ENCODE measurements at places on chromosomes 4 and X.

DNA sequence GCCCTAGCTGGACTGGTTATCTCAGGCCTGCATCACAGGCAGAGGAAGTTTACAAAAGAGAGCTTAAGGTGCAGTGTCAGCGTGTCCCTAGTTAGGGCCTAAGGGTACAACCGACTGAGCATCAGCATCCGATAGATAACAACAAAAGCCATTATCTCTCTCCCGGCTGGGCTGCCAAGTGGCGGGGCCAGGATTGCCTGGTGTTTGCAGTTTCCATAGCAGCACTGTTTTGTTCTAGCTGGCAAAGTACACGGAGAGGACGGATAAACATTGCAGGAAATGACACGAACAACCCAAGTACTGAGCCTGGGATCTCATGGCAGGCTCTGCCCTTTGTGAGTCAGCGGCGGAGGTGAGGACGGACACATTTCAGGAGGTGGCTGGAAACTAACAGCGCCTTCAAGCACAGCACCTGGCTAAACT lies 104.7 kb upstream of the NOCT start:
- DNase-seq: no peak

DNA sequence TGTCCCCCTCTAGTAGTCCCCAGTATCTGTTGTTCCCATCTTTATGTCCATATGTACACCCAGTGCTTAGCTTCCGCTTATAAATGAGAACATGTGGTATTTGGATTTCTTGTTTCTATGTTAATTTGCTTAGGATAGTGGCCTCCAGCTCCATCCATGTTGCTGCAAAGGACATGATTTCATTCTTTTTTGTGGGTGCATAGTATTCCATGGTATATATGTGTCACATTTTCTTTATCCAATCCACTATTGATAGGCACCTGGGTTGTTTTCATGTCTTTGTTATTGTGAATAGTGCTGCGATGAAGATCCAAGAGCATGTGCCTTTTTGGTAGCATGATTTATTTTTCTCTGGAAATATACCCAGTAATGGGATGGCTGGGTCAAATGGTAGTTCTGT lies 6.3 kb downstream of the RAP1GDS1 start:
- DNase-seq: no peak

- DNase-seq: no peak
Measured at GRCh38 chr4:59571805-59572430, 1628.2 kb upstream of the ADGRL3 start.

- no peak for DNase-seq
Measured at GRCh38 chrX:86044216-86044615, 3.1 kb downstream of the CHM start.

DNA sequence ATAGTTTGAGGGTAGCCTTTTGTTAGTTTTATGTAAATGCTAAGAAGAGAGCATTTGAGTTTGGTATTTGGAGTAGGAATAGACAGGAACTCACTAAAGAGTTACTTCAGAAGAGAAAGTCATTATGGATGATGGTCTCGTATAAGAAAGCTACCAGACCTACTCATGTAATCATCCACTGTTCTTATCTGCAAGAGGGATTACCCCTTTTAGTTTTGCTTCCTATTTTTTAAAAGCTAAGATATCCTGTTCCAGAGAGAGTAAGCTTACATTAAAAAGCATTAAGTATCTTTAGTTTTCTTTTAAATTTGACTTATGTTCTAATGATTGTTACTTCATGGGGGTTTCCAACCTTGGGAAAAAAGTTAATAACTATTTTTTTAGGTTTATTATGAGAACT lies 12.5 kb upstream of the ART3 start:
- no peak for DNase-seq

GRCh38 chrX:1164322-1165288 lies 47.8 kb downstream of the CRLF2 start:
- no peak for DNase-seq

DNA sequence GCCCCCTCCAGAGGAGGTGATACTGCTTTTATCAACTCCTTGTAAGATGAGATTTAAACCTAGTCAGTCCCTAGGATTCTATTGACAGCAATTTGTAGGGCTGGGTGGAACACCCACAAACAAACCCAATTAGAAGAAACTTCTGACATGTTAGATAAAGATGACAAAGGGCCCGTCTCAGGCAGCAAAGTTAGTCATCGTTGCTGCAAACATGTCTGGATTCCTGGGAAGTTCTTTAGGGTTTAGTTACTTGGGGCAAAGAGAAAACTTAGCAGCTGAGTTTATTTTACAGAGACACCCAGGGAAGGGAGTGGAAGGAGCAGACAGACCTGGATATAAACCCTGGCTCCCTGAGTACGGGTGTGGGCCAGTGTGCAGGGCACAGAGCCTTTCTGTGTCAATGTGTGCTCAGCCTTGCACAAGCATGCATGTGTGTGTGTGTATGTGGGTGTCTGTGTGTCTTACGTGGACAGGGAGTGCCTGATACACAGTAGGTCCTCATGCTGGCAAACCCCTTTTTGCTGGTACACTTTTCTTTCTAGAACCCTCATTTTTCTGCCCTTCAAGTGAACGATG lies 130.0 kb upstream of the STX18 start:
- DNase-seq: no peak

DNA sequence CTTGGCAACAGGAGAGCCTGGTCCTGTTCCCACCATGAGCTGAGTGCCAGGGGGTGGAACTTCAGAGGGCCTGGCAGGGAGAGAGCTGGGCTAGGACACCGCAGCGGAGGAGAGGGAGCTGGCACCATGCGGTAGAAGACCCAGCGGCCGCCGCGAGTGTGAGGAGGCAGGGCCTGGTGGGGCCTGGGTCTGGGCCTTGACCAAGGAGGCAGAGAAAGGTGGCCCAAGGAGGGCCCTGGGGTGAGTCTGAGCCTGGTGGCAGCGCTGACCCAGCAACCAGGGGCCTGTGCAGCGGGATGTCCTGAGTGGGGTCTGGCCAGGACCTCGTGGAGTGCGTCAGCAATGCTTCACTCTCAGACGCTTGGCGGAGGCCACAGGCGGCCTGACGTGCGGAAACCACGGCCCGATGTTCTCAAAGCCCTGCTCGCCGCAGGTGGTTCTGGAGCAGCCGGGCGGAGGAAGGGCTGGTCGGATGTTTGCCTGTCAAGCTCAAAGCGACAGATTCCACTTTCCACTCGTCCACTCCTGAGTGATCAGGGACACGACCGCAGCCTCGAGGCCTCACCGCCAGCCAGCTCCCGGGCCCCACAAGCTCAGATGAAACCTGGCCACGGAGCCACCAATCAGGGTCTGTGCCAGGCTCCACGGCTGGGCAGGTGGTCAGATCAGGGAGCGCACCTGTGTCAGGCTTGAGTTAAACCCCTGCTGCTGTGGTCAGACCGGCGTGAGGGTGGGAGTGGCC lies 20.8 kb downstream of the ATP5ME start:
- no peak for DNase-seq

DNA sequence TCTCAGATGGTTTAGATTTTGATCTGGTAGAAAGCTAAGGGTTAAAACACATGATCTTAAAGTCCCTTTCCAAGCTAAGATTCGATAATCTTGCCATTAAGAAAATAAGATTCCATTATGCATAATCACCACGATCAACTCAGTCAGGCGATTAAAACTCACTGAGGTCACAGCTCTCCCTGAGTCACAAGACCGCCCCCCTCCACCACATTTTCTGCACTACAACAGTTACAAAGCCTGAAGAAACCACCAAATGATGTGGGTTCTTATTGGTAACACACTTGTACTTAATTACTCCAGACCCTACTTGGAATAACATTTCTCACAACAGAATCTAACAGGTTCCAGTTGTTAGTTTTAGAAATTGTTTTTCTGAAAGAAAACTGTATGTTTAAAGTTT lies 62.8 kb downstream of the SH3KBP1 start:
- DNase-seq: no peak

DNA sequence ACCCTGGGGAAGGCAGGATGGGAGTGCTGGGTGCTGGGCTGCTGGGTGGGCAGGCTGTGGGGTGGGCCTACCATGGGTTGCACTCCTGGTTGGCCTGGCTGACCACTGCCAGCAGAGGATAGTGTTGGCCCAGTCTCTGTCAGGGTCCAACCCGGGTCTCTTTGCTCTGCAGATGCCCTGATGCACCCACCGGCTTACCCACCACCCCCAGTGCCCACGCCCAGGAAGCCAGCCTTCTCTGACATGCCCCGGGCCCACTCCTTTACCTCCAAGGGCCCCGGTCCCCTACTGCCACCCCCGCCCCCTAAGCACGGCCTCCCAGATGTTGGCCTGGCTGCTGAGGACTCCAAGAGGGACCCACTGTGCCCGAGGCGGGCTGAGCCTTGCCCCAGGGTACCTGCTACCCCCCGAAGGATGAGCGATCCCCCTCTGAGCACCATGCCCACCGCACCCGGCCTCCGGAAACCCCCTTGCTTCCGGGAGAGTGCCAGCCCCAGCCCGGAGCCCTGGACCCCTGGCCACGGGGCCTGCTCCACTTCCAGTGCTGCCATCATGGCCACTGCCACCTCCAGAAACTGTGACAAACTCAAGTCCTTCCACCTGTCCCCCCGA lies 14.2 kb upstream of the ADD1 start:
- no peak for DNase-seq

- no peak for DNase-seq
Measured at GRCh38 chr4:180493299-180493698, 1749.9 kb upstream of the TENM3 start.

GRCh38 chr4:14607578-14607977 lies 394.7 kb upstream of the CPEB2 start:
- no peak for DNase-seq

DNA sequence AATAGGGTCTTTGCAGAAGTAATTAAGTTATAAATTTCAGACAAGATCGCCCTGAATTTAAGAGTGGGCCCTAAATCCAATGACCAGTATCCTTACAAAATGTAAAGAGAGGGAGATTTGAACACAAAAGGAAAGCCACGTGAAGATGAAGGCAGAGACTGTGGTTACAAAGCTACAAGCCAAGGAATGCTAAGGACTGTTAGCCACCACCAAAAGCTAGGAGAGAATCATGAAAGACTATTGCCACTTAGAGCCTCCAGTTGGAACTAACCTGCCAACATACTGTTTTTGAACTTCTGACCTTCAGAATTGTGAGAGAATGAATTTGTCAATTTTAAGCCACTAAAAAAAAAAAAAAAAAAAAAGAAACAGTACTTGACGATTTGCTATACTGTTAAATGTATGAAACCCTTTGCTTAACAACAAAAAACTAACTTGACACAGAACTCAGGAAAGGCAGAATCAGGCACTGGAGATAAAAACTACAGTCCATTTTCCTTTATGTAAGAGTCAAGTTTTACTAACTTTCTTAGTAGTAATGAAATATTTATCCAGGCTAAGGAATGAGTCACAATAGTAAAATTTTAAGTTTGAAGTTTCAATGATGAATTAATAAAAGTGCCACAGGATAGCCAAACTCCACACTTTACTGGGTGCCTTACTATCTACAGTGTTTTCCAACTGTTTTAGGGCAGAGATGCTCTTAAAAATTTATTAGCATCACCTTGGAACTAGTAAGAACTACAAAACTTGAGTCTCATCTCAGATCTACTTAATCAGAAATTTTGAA lies 25.1 kb downstream of the DHX15 start:
- DNase-seq: no peak

DNA sequence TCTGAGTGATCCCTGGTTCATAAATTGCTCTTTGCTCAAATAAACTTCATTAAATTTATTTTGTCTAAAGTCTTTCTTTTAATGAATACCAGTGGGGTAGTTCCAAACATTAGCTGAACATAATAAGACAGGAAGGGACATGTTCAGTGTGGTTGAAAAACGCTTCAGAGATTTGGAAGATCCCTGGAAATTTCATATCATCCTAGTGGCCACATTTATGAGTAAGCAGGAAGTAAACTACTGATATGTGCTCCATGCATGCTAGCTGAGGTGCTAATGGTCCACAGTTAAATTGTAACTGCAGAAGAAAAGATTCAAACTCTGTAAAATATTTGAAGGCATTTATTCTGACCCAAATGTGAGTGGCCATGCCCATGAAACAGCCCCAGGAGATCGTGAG lies 1328.7 kb downstream of the ADGRL3 start:
- no peak for DNase-seq

GRCh38 chr4:101347267-101347556 lies at the start of gene PPP3CA:
Gene PPP3CA, minus strand, starts transcription at chr4:101347526.
- DNase-seq: no peak

DNA sequence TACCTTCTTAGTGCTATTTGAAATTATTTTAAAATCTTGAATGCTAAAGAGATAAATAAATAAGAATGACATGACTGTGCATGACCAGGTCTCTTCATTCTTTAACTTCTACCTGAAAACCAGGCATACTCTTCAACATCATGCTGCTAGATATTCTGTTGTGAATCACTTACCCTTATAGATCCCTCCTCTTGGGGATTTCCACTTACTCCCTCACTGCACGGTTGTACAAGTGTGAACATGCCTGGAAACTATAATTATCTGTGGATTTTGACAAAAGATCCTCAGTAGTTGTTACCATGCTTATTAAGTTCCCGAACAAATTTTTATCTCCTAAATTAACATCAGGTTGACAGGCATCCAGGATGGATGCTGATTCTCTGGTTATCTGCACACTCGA lies 54.3 kb downstream of the ADGRL3 start:
- no peak for DNase-seq

DNA sequence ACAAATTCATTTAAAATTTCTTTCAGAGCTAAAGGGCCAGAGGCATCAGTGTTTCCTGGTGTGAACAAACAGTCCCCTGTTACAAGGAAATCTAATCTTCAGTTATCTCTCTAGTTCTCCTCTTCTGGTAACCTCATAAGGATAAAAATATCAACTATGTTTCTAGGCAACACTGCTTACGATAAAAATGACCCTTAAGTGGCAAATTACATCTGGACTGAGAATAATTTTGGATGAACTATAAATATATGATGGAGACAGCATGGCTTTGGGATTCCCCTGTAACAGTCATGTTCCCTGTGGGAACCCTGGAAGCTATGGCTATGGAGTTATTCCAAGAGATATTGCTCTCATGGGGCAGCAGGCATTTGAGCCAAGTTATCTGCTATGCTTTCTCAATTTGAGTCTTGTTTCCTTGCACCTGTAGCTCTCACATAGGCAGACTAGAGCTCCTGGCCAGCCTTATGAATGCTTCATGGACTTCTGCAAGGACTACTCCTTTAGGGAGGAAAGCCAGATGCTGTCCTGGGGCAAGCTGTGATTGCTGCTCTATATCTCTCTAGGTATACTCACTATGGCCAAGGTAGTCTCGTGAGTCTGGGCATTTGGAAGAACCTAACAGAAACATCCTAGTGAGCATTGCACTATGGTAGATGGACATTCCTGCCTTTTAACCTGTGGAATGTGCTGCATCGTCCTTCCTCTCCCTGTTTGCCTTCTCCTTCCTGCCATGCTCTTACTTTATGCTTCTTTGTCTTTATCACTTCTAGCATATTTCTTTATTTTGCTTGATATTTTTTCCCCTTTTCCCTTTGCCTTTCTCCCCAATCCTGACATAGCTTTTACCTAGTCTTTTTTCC lies 14.2 kb downstream of the C4orf33 start:
- no peak for DNase-seq

- no peak for DNase-seq
Measured at GRCh38 chrX:9352243-9352642, 112.6 kb upstream of the TBL1X start.

DNA sequence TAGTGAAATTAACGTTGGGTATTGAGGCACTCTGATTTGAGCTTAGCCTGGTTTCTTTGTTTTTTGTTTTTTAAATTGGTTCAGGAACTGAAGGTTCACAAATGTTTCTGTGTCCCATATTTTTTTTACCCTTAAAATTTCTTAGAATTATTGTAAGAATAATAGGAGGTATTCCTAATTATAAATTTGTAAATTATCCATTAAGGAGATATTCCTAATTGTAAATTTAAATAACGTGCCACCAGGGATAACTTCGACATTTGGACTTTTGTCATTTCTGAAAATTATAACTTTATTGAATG lies 1.2 kb downstream of the WWC2 start:
- DNase-seq: no peak

GRCh38 chrX:13826770-13827169 lies 9.9 kb upstream of the GPM6B start:
- no peak for DNase-seq

GRCh38 chr4:38149997-38150671 lies 189.9 kb downstream of the PTTG2 start:
- no peak for DNase-seq

All from amniotic stem cell (primary cell).